NCI-H446 treated with DMSO at 0.1 percent for 48 hours (cell line): ENCODE measurements at places on chromosomes 6 and 20.

- DNase-seq = no peak
Observed at GRCh38 chr6:167703781-167704180, 122.9 kb upstream of the AFDN start.

DNA sequence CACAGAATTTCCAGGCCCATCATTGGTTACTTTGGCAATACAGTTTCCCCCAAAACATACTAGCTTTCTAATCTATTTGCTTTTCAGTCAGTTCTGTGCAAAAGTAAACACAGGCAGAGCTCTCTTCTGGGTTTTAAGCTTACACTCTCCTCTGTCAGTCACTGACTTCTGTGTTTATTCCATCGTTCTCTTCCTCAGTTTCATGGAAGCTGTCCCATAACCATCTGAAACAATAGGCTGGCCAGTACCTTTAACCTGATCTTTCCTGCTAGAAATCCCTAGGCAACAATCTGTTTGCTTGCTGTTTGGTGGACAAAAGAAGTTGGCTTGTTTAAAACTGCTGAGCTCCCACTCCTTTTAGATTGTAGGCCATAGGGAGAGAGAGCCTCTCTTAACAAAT is 431.5 kb downstream of the HACE1 start:
- DNase-seq = no peak

DNA sequence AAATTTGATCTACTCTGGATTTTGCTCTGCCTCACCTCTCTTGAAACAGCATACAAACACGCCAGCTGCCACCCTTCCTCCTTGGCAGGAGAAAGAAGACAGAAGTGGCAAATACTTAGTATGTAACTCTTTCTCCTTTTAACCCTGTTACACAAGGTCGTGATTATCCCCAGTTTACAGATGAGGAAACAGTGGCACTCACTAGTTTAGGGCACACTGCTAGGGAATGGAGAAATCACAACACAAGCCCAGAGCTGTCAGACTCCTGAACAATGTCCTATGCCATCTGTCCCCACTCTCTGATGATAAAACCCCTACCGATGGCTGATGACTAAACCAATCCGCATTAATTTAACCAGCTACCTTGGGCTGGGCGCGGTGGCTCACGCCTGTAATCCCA is 79.7 kb downstream of the FGD2 start:
- no peak for DNase-seq

DNA sequence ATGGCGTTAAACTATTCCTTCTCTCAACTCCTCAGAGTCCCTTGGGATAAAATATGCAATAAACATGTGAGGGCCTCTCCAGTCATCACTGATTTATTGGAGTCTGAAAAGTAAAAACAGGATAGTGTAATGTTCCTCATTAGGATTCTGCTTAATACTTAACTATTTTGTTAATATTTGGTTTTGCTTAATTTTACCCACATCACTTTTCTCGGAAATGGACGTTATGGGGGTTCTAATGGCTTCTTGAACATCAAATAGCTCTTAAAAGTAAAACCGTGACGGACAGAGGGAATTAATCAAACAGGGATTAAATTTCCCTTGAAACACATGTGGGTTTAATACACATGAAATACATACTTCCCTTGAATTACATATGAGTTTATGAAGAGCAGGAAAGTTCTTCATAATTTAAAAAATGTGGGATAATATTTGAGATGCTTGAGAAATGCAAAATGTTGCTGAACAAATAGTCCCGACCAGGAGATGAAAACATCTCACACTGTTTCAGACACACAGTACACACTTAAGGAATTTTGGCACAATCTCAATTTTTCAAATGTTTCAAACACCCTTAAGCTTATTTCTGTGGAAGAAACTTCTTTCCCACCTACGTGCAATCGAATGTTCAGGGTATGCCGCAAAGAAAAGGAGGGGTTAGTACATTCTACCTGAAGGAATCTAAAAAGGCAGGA is 38.4 kb upstream of the EIF2S2 start:
- DNase-seq = no peak

- no peak for DNase-seq
Observed at GRCh38 chr6:20655317-20655716, 121.1 kb downstream of the CDKAL1 start.

- DNase-seq = no peak
Observed at GRCh38 chr6:26223228-26223627, 136.0 kb downstream of the HFE start.

DNA sequence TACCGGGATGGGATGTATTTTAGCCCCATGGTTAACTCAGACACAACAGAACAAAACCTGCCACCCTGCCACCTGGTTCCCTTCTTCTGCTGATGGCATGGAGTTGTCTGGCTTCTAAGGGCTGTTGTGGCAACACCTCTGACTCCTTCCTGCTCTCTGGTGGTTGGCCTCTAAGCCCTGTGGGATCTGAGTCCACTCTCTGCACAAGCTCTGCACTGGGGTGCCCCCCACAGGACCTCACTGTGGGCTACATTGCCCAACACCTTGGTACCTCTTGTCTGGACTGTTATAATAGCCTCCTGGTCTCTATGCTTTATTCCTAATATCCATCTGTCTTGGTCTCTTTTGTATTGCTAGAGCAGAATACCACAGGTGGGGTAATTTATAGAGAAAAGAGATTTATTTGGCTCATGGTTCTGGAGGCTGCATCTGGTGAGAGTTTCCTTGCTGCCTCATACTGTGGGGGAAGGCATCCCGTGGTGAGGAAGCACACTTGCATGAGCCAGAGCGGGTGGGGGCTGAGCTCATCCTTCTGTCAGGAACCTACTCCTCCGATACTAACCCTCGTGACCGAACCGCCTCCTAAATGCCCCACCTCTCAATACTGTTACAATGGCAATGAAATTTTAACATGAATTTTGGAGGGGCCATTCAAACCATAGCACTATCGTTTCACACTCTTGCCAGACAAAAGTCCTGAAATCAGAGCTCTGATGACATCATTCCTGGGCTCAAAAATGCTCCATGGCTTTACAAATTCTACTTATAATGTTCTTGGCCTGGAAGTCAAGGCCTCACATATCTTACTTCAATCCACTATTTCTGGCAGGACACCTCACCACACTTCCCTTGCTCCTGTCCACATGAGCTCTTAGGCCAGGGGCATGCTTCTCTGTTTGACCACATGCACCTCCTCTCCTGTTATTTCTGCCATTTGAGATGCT is 127.2 kb downstream of the PAX1 start:
- no peak for DNase-seq
